Activated T-helper 1 cell treated with anti-CD3 and anti-CD28 coated beads, Interleukin-12 subunit alpha, Interleukin-12 subunit beta, Interleukin-2, Interleukin-4 antibody, amounts not matched to agents 30 ng/mL and 10 ng/mL and 1 ng/mL, durations not matched to agents 14 hours and 24 hours and 36 hours (primary cell): ENCODE measurements at places on chromosomes 13 and 19.

- DNase-seq: no peak
These were observed 193.6 kb upstream of the STARD13 start for GRCh38 chr13:33479105-33479504.

DNA sequence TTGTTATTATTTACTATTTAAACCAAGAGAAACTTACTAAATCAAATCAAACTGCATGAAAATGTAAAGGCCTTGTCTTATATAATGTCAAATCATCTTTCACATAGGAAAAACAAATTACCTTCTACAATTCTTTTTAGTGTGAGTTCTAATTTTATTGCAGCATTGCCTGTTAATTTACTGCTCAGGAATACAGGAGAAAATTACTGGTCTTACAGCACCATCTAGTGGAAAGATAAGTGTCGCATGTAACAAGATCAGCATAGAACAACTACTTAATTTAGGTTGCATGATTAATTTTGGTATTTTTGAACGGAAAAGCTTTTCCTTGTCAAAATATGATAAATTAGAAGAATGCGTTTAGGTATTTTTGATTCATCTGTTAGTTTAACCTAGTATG, 502.7 kb downstream of the UQCRFS1 start:
- no peak for DNase-seq

DNA sequence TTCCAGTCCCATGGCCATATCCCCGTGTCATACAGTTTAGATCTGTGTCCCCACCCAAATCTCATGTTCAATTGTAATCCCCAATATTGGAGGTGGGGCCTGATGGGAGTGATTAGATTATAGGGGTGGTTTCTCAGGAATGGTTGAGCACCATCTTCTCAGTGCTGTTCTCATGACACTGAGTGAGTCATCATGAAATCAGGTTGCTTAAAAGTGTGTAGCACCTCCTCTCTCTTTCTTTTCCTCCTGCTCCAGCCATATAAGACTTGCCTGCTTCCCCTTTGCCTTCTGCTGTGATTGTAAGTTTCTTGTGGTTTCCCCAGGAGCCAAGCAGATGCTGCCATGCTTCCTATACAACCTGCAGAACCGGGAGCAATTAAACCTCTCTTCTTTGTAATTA, 197.8 kb downstream of the NALCN start:
- no peak for DNase-seq

DNA sequence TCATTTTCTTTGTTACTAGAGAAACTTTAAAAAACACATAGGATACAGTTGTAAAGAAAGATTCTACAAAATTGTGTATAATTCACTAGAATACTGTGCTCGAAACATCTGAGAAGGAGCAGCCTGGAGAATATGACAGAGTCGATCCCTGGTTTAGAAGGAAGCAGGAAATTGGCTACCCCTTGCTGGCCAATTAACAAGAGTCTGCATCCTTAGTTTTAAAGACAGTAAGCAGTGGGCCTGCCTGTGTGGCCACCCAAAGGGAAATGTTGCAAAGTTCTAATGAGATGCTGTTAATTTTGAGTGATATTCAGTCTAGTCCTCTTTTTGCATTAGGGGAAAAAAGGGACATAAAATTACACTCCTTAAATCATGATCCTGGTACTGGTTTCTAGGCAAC, 988.6 kb downstream of the PCDH17 start:
- no peak for DNase-seq

GRCh38 chr19:8209462-8210378, 550 bp downstream of the CERS4 start:
- peak; percentile 76 for DNase-seq

DNA sequence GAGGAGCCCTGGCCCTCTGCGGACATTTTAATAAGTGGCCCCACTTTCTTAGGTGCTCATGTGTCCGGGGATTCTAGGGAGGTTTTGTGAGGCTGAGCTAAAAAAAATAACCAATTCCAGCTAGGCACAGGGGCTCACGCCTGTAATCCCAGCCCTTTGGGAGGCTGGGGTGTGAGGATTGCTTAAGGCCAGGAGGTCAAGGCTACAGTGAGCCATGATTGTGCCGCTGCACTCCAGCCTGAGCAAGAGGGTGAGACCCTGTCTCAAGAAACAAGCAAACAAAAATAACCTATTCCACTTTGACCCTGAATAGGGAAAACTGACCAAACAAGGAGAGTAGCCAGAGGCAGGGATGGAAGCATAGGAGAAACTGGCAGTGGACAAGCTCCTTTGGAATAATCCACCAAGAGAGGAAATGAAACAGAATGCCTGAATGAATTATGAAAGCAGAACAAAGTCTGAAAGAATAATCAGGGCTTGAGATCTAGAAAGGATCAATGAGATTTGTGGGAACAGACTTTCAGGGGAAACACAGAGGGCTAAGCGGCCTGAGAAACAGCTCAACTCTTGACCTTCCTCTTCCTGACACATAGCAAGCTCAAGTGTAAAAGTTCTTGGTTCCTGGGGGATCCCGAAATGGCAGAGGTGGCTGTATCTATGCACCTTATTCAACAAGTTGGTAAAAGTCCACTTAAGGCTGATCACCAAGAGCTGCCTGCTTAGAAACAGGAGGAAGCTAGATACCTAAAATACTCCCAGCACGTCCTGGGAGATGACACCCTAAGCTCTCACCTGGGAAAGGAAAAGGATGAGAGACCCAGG, 30.1 kb upstream of the FFAR2 start:
- DNase-seq: no peak

DNA sequence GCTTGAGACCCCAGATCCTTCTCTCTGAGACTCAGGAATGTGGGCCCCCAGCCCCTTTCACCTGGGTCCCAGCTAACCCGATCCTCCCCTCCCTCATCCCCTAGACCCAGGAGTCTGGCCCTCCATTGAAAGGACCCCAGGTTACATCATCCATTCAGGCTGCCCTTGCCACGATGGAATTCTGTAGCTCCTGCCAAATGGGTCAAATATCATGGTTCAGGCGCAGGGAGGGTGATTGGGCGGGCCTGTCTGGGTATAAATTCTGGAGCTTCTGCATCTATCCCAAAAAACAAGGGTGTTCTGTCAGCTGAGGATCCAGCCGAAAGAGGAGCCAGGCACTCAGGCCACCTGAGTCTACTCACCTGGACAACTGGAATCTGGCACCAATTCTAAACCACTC, 463 bp downstream of the FGF21 start:
- no peak for DNase-seq
